ENCODE measurements at places on chromosomes 16 and 17.
A peak's percentile ranks its signal among the peaks of the same experiment; 100 is the strongest.

DNA sequence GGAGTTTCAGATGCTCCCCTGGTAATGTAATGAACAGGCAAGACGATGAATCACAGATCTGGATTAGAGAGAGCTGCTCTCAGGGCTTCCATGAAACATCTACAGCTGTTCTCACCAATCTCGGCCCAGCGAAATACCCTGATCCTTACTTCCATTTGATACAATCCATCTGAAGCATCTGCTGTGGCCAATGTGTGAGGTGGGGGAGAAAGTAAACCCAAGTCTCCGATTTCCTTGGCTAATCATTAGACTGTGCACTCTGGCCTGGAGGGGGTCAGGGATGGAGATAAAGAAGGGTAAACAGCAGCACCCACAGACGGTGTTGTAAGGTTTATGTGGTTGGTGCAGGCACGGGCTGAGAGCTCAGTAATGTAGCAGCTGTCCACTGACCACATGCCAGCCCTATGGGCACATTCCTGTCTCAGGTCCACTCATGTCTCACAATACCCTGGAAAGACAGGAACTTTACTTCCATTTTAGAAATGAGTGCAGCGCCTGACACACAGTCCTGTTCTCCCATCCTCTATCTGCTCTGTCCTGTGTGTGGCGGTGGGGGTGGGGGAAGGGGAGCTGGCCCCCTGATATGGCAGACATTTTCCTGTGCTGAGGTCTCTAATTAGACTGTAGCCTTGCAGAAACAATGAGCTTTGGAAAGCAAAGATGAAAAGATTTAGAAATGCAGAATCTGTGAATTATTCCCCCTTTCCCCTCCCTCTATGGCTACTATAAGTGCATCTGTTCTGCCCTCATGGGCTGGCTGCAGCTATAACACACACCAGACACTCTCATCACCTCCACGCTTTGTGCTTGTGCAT lies 48.3 kb upstream of the ERN1 start:
- no peak for DNase-seq

DNA sequence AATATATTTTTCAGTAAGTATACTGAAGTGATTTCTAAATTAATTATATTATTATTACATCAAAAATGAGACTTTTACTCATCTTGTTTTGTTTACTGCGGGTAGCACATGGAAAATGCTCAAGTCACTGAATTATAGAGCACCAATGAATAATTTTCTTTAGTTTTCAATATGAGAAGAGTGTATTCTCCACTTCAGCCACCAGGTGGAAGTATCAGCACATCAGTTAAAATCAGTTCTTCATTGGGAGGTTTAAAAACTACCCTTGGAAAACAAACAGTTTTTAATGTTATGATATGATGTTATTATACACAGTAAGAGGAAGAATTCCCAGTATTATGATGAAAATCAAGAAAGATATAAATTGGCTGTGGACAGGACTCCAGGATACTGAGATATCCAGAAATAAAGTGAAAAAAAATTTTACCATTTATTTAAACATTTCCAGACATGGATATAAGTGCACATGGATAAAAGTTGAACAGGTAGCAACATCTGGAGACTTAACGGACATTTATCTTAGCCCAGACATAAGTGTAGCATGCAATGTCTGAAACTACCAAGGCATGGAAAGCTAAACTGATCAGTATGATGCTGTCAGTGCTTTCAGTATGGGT lies 467.3 kb downstream of the KCNJ2 start:
- no peak for DNase-seq

DNA sequence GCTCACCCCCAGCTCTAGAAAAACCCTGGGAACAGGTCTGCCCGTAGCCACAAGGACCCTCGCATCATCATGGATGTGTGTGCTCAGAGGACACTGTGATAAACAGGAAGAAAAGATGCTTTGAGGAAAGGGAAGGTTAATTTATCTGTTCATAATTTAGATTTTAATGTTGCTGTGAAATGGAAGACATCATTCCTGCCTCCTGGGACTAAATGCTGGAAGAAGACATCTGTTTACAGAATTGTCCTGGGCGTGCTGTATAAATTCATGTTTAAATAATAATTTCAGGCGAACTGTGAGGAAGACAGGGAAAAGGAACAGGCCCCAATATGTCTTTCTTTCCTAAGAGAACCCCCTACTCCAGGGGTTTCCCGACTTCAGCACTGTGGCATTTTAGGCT lies 112.6 kb downstream of the SHISA6 start:
- DNase-seq: no peak

GRCh38 chr17:31073411-31073810 lies 21.4 kb upstream of the NF1 start:
- DNase-seq: no peak

- no peak for DNase-seq
These were observed 197.2 kb downstream of the FOXL1 start for GRCh38 chr16:86775511-86775921.

DNA sequence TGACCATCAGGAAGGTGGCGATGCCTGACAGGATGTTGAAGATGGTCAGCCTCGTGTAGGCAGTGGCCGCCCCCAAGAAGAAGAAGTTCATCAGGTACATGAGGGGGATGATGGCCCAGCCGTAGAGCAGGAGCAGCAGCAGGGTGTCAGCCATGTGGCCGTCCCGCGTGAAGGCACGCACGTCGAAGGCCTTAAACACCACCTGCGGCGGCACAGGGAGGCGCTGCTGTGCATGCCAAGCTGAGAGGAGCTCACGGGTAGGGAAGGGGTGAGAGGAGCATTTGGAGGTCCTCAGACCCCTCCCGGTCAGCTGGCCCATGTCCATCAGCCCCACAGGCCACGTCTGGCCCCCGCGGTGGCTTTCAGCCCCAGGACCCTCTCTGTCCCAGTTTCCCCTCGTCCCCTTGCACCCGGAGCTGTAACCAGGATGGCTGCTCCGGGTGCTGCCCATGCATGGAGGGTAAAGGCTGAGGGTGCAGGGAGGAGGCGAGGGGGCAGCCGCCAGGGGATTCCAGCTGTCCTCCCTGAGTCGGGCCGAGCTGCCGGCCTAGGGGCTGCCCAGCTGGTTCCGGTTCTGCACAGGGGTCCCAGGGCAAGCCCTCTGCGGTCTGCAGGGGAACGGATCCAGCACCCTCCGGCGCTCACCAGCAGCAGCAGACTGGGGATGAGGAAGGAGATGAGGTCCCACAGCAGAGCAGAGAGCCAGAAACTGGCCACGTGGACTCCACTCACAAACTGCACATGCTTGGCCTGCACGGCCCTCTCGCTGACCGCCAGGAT lies 17.1 kb upstream of the RNPS1 start:
- no peak for DNase-seq

DNA sequence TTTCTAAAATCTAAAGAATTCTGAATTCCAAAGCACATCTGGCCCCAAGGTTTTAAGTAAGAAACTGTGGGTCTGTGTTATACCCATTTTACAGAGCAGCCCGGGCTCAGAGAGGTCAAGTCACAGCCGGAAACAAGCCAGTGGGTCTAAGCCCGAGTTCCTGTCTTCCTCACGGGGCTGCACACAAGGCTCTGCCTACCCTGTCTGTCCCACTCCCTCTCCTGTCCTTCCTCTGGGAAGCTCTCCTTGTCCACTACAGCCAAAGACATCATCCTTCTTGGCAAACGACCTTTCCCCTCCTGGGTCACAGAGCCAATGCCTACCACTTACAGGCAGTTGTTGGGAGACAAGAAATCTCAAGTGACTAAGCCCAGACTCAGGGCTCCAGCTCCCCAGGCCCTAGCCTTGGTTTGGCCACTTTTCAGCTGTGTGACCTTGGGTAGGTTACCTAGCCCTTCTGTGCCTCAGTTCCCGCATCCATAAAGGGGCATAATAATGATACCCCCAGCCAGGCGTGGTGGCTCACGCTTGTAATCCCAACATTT lies 55.6 kb upstream of the MAP3K14 start:
- no peak for DNase-seq

GRCh38 chr16:9755081-9755480 lies 427.1 kb downstream of the GRIN2A start:
- no peak for DNase-seq

DNA sequence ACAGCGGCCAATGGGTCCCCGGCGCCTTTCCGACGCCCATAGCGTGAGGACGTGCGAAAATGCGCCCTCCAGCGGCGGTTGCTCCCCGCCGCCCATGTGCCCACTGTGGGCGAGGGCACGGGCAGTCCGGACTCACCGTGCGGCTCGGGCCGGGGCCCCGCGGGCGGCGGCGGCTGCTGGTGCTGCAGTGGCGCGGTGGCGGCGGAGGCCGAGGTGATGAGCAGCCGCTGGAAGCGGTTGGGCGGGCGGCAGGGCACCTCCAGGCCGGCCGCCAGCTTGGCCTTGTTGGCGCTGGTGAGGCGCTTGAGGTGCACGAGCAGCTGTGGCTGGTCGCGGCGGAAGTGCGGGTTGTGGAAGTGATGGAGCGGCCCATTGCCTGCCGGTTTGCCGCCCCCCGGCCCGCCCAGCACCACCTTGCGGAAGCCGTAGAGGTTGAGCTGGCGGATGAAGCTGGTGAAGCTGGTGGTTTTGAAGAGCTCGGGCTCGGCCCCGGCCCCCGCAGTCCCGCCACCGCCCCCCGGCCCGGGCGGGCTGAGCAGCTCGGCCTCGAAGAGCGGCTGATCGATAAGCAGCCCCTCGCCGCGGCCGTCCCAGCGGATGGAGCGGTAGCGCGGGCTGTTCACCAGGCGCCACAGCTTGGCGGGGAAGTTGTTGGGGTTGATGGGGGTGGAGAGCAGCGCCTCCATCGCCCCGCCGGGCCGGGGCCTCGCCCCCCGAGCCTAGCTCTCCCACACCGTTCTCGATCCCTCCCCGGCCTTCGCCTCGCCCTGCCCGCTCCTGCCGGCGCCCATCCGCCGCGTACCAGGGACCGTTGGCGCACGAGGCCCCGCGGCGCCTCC lies at the start of gene HSF5:
HSF5 (minus strand) TSS at position 820 of the 839 bp plus-strand sequence; CDS start at position 686, 134 bp downstream.
- peak; percentile 80 for DNase-seq

GRCh38 chr17:4187076-4187475 lies 44.1 kb downstream of the CYB5D2 start:
- no peak for DNase-seq

- no peak for DNase-seq
These were observed 46.6 kb downstream of the HOXB1 start for GRCh38 chr17:48484256-48484655.
